ENCODE measurements at places on chromosomes 6 and 20.
A peak's percentile ranks its signal among the peaks of the same experiment; 100 is the strongest.

GRCh38 chr20:50245498-50246366, 55.1 kb downstream of the CEBPB start:
- DNase-seq, result peak; percentile 79

DNA sequence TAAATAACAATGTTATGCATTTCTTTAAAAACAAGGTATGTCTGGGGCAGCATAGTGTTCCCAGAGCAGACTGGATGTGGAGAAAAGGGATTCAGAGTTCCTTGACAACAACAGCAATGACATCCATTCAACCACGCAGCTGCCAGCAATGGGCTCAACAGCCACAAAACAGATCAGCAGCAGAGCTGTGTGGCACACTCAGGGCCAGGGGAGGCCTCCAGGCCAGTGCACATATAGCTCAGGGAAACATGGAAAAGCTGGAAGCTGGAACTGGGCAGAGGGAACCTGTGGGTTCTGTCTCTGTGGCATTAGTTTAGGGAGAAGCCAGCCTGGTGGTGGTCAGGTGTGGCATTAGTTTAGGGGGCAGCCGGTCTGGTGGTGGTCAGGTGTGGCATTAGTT, 148.3 kb downstream of the SMOC2 start:
- DNase-seq, result no peak

DNA sequence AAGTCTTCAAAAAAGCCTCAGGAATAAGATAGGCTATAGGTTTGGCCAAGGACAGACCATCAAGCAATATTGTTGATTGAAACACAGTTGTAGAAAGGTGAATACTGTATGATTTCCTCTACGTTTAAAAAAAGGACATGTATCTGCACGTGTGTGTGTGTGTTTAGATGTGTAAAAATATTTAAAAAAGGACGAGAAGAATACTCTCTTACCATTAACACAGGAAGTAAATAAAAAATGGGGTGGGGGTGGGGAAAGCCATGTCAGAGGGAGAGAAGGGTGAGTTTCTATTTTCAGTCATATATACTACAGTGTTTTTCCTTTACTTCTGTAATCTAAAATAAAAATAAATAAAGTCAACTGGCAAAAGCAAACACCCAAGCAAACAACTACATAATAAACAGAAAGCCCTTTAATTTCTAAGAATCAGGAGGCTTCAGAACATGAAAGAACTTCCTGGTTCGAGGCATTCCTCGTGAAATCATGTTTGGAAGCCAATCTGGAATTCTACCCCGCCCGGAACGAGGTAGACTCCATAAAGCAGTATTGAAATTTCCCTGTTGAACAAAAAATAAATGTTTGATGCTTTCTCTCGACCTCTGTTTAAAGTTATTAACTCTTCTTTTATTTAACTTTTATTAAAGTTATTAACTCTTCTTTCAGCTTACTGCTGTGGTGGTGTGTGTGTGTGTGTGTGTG, 158.1 kb upstream of the ZNF217 start:
- no peak for DNase-seq

GRCh38 chr20:57073402-57073801, 193.0 kb downstream of the BMP7 start:
- no peak for DNase-seq

- peak; percentile 97 for DNase-seq
Observed at GRCh38 chr6:1686117-1687098, 76.7 kb downstream of the FOXC1 start.

DNA sequence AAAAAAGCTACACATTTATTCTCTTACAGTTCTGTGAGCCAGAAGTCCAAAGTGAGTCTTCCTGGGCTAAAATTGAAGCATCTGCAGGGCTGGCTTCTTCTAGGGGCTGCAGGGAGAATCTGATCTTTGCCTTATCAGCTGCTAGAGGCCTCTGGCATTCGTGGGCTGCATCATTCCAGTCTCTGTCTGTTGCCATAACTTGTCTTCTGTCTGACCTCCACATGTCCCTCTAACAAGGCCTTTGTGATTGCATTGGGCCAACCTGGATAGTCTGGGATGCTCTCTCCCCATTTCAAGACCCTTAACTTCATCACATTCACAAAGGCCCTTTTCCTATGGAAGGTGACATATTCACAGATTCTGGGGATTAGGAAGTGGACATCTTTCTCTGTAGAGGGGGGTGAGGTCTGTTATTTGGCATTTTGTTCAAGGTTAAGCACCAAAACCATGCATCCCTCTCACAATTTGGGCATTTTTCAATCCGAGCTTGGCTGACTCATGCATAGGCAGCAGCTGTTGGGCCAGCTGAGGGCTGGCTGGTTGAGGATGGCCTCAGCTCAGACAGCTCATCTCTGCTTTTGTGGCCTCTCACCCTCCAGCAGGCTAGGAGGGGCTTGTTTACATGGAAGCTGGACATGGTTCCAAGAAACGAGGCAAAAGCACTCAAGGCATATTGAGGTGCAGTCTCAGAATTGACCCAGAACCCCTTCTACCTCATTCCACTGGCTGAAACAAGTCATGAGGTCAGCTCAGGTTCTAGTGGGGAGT, 116.1 kb upstream of the NXT1 start:
- DNase-seq, result no peak

DNA sequence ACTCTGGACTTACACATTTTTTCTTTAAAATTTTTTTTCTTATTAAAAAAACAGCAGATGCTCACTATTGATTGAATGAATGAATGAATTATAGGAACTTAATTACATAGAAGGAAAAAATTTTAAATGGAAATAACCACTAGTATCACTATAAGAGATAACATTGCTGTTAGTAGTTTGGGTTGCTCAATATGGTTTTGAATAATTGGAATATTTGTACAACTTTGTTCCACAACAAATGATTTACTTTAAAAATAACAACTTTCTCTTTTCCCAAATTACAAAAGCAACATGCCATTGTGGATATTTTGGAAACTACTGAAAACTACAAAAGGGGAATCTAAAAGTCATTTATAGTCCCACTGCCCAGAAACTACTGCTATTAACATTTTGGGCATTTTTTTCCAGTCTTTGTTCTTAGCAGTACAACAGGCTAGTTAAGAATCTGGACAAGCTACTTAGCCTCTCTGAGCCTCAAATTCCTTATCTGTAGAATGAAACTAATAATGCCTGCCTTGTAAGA, 61.0 kb upstream of the REV3L start:
- DNase-seq, result no peak

DNA sequence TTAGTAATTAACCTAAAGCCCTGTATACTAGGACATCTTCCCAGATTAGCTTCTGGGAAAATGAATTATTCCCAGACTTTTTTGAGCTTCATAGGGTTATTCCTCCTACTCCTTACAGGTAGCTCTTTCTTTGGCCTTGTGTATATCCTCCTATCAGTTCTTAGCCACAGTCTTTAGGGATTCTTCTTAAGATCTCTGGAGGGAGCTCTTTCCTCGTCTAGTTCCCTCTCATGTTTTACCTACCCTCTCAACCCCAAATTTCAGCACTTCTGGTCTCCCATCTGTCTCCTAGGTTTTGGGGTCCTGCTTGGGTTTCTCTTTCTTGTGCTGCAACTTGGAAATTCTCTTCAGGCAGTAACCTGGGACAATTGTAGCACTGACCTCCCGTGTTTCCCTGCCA, 46.4 kb upstream of the SLC35B3 start:
- peak; percentile 8 for DNase-seq

DNA sequence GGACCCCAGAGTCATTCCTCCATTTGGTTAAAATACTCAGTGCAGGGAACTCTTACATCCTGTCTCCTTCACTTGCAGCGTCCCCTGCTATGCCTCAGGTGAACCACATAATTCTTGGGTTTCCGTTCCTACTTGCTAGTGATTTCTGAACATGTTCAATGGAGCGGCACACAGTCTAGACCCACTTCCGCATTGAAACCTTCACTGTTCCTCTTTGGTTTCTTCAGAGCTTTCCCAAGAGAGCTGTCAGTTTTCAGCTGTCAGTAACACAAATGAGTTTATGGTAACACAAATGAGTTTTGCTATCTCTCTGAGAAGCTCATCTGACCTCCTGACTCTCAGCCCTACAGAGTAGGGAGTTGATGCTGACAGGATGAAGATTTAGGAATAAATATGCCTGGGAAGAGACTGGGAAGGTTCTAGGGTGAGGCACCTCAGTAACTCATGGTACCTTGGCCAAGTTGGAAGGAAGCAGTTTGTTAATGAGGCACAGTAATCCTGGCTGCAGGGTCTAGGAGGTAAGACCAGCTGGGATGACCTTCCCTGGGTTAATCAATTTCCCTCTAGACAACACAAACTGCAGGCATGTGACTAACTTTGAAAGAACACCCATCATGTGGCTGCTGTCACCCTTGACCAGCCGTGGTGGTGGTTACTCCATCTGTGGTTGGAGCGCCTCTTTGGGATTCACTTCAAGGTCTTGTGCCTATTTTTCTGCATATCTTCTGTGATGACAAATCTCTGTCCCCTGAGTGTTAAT, 5.4 kb downstream of the SYS1 start:
- no peak for DNase-seq

- peak; percentile 23 for DNase-seq
Observed at GRCh38 chr6:37160922-37161778, 8.8 kb upstream of the PIM1 start.

DNA sequence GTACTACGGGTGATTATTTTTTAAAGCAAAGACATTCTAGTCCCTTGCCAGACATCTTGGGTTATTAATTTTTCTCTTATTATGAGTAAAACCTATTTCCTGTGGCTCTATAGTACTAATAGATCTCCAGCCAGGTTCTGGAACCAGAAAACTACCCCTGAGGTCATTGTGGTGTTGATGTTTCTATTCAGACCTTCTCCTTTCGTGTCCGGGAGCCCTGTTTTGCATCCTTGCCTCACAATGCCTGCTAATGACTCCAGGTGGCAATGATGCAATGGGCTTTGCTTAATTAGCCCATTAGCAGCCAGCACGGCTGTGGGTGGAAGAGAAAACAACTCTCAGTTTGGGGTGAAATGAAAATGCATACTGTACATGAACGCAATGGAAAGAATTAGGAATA, 62.9 kb upstream of the ARG1 start:
- no peak for DNase-seq

DNA sequence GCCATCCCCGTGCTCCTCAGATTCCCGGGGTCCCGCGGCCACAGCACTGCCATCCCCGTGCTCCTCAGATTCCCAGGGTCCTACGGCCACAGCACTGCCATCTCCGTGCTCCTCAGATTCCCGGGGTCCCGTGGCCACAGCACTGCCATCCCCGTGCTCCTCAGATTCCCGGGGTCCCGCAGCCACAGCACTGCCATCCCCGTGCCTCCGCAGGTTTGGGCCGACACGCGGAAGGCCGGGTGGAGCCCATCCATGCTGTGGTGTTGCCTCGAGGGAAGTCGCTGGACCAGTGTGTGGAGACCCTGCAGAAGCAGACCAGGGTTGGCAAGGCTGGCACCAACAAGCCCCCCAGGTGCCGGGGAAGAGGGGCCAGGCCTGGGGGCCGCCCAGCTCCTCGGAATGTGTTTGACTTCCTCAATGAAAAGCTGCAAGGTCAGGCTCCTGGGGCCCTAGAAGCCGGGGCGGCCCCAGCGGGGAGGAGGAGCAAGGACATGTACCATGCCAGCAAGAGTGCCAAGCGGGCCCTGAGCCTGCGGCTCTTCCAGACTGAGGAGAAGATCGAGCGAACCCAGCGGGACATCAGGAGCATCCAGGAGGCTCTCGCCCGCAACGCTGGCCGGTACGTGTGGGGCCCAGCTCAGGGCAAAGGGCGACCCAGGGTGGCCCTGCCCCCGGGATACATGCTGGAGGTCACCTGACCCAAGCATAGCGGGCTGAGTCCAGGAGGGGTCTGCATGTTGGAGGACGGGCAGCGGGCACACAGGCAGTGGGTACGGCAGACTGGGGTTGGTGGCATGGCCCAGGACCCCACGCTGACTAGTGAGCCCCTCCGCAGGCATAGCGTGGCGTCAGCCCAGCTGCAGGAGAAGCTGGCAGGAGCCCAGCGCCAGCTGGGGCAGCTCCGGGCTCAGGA, 1.3 kb upstream of the LIME1 start:
- DNase-seq, result no peak

DNA sequence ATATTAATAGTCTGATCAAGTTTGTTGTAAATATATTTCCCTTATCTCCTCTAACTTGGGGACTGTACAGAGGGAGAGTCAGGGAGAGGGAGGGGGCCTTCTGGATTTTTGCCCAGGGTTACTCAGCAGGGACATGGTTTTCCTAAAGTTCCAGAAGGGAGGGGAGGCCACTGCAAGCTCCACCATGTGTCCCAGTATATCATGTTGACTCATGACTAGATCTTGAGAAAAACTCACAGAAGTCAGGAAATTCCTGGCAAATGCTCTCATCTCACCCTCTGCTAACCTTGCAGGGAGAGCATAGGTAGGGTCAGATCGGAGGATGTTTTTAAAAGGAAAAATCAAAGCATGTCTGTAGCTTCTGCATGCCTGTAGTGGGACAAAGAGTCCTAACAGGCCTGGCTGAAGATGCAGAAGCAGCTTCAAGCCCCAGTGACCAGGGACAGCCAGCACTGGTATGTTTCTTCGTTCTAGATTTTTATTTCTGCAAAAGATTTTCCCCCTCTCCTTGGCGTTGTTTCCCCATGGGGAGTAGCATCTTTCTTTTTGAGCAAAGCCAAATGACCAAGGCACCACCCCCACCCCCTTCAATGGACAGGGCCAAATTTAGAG, 272.9 kb upstream of the SUPT3H start:
- DNase-seq, result peak; percentile 98

DNA sequence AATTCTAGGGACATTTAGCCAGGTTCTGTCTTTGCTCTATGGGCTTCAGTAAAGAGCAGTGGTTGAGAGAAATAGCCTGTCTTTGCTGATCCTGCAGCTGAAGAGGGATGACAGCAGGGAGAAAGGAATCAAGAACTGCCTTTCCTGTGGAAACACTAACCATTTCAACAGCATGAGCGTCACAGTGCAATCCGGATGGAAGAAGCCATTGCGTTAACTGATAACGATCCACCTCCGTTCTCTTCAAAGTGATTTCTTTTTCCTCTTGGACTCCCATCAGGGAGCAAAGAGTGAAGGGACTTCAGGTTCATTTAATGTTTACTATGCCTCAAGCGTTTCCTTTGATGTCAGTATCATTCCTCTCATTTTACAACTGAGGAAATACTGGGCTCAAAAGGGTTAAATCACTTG, 35.2 kb upstream of the EEF1E1 start:
- no peak for DNase-seq

DNA sequence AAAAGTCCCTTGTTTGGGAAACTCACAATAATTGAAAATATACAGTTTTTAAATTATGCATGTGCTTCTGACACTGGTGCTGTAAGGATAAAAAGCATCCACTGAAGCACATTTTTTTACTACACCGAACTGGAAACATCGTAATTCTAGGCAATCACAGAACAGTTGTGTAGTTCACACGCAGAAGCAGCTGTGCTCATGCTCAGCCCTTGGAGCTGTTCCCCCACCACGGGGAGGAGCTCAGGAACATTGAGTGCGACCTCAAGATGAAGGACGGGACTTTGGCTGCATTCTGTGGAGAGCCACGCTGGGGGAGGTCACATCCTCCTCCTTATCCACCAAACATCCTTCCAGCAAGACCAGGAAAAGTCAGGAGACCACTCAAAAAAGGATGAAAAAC, 466.3 kb upstream of the CDH4 start:
- DNase-seq, result no peak

GRCh38 chr20:49483018-49483695, 689 bp upstream of the KCNB1 start:
- no peak for DNase-seq

- DNase-seq, result no peak
Observed at GRCh38 chr6:167668754-167669552, 157.8 kb upstream of the AFDN start.

Measured in EL (cell line).